Lower leg skin (tissue), 4 donors: ENCODE measurements at places on chromosomes 16 and 17.
A peak's percentile ranks its signal among the peaks of the same experiment; 100 is the strongest.

GRCh38 chr16:35195864-35196216 is 1736.4 kb downstream of the TP53TG3F start:
- DNase-seq, result no peak

- no peak for DNase-seq
These were observed 31.5 kb upstream of the SHISA9 start for GRCh38 chr16:12869698-12870427.

DNA sequence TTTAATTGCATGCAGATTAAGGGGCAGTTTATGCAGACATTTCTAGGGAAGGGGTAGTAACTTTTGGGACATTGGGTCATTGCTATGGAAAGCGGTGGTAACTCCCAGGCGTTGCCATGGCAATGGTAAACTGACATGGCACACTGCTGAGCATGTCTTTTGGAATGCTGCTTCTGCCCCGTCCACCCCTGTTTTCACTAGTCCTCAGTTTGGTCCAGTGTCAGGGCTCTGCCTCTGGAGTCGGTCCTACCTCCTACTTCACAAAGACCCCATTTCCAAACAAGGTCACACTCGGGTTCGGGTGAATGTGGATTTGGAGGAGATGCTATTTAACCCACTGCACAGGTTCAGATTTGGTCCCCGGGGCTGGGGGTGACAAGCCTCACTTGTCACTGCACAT is 2.9 kb downstream of the IL34 start:
- no peak for DNase-seq

DNA sequence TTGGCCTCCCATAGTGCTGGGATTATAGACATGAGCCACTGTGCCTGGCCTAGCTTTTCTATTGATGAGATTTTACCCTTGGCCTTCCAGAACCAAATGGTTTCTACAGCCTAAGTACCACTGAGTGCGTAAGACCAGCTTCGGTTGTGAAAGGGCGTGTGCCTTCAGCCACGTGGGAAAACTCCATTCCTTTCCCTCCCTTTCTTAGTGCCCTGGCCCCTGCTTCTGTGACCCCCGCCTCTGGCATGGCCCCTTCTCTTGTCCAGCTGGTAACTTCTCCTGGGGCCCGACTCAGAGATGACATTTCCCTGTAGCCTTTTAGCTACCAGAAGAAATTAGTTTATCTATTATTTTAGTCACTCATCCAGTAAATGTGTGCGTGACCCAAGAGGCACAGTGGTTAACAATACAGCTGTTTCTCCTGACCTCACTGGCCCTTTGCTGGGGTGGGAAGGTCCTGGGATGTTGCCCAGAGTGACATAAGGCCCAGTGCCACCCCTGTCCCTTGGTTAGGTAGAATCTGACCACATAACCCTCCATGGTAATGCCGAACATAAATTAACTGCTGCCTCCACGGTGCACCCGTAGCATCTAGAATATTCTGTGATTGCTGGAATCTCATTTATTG is 97.3 kb downstream of the PLCG2 start:
- DNase-seq, result no peak

DNA sequence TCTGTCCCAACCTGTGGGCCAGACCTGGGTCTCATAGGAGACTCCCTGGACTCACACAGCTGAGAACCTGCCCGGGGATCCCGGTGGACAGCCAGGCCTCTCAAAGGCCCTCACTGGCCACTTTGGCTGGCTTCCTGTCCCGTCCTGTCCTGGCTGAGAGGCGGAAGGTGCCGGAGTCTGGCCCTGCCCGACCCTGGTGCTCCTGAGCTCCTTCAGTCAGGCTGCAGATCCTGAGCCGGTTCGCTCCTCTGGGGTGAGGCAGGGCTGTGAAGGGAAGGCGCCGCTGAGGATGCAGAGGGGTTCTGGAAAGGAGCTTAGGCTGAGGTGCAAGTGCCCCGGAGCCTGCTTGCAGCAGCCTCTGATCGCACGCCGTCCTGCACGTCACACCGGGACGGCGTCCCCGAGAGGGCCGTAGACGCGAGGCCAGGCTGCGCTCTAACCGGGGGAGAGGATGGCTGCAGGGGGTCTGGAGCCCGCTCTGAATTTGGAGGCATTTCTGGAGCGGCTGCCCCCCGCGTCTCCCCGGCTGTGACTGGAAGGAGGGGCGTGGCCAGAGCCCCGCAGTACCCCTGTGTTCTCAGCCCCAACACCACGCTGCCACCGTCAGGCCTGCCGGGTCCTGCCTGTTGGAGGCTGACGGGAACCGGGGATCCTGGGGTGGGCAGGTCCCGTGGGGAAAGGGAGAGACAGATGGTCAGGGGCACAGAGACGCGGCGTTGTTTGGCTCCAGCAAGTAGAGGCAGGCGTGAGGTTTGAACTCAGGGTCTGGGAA is 4.1 kb downstream of the HGS start:
- no peak for DNase-seq

DNA sequence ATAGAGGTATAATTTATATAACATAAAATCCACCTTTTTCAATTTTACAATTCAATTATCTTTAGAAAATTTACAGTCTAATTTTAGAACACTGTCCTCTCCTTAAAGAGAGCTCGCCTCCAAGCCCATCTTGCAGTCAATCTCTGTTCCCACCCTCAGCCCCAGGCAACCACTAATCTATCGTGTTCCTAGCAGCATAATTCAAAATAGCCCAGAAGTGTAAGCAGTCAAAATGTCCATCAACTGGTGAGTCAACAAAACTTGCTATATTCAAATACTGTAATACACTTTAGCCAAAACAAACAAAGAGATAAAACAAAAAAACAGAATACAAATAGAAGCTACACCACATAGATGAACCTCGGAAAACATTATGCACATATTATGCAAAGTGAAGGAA is 1006.8 kb upstream of the EEF2KMT start:
- DNase-seq, result no peak

- peak; percentile 93 for DNase-seq
These were observed 668 bp upstream of the UNK start for GRCh38 chr17:75783803-75784472.

DNA sequence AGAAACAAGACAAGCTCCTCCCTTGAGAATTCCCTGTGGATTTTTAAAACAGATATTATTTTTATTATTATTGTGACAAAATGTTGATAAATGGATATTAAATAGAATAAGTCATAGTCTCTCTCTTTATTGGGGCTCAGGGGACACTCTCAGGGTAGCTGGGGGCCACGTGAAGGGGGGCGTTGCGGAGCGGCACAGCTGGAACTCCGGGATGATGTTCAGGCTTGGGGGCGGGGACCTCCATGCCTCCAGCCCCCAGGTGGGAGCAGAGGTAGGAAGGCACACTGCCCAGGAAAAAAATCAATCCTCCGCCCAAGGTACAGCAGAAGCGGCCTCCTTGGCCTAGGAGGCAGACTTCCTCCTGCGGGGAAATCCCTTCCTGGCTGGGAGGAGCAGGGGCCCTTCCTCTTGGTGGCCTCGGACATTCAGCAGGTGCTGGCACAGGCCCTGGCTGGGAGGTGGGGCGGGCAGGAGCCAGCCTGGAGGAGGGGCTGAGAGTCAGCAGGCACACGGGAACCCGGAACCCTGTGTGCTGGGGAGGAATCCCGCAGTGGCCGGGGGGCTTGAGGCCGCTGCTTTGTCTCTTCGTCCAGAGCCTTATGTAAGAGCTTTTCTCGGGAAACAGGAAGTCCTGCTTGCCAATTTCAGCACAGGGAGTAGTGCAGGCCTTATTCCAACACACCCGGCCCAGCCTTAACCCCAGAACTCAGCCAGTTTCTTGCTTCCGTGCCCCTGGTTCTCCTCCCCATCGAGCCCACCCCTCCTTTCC is 591 bp upstream of the TNFSF13 start:
- peak; percentile 95 for DNase-seq

DNA sequence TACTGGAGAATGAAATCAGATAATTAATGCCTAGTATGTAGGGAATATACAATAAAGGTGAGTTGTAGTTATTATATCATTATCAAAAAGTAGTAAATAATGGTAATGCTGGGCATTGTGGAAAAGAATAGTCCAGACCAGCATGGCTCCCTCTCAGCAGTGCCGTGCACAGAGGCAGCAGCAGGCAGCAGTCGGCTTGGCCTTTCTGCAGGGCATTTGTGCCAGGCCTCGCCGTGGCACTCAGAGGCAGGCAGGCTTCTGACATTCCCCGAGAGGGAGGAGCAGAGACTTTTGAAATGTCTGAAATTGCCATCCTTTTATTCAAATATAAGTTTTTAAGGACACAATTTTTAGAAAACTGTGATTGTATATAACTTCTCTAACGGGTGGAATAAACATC is 15.0 kb downstream of the KIAA0513 start:
- DNase-seq, result no peak

GRCh38 chr16:55003916-55004315 is 73.3 kb downstream of the IRX5 start:
- DNase-seq, result peak; percentile 48

DNA sequence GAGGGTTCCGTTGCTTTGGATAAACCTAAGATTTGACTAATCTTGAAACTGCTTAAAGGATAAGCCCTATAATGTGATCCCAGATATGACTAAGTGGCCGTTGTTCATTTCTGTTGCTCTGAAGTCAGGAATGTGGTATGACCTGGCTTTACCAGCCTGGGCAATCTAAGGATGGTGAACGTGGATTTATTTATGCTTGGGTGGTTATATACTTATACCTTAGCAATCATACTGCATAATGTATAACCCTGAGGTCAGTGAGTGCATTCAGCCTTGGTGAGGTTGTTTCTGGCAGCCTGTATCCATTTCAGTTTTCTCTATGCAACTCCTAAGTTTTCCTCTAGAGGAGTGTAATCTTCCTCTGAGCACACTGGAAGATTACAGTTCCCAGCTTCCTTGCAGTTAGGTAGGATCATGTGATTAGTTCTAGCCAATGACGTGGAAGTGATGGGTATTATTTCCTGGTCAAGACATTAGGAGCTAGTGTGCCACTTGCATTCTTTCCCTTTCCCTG is 41.9 kb downstream of the FTO start:
- DNase-seq, result no peak

DNA sequence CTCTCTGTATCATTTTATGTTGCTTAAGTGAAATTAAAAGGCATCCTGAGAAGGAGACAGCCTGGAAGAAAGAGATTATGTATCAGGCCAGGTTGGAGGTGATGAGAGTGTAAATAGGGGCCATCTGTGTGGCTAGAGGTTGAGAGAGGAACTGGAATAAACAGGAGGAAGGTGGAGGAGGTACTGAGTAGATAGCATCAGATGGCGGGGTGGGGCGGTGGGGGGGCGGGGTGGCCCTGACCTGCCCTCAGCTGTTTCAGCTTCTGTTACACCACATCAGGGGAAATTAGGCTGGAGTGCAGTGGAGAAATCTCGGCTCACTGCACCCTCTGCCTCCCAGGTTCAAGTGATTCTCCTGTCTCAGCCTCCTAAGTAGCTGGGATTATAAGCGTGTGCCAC is 6.9 kb upstream of the KCNG4 start:
- DNase-seq, result no peak

- DNase-seq, result no peak
These were observed 16.3 kb downstream of the SNX11 start for GRCh38 chr17:48123776-48124388.

- DNase-seq, result no peak
These were observed 17.6 kb upstream of the PHF12 start for GRCh38 chr17:28968914-28969295.

DNA sequence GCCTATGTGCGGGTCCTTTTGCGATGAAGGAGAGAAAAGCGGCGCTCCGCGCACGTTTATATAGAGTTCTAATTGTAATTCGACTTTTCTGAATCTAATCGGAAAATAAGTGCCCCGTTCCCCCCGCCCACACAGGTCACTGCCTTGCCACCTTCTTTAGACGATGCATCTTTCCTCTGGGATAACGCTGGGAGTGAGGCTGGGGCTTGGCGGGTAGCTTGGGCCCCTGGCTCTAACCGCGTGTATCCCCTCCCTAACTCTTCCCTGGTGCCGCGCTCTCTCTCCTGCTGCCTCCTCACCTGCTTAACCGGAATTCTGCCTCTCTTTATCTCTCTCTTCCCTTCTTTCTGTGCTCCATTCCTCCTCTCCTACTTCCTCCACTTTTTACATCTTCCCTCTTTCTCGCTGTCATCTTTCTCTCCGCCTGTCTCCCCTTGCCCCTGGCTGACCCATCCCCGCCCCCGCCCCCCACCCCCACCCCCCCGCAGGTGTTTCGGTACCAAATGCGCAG is 2.6 kb downstream of the LHX1 start:
- DNase-seq, result no peak

- no peak for DNase-seq
These were observed 15.5 kb upstream of the NAGLU start for GRCh38 chr17:42520540-42520951.

GRCh38 chr16:59236804-59237458 is 502.8 kb upstream of the GOT2 start:
- no peak for DNase-seq

- no peak for DNase-seq
These were observed 29.9 kb upstream of the OR1G1 start for GRCh38 chr17:3157218-3157617.

DNA sequence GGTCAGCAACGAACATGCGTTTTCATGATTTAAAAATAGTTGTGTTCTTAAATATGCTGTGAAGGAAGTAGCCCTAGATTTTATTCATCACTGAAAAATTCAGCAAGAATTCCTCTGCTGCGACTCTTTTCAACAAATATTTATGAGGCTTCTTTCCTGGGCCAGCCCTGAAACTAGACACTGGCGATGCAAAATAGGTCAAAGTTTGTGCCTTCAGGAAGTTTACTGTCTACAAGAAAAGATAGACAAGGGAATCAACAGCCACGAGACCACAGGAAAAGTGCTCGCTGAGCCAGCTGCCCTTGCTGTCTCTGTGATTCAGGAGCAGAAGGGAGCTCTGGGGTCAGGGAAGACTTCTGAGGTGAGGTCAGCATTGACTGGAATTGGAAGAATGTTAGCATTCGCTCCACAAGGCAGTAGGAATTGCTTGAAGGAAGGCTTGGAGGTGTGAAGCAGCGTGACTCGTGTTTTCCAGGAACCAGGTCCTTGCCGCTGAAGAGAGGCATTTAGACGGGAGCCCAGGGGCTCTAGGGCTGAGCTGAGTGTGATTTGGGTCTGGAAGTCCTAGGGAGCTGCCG is 1.9 kb upstream of the RPL26 start:
- DNase-seq, result no peak

DNA sequence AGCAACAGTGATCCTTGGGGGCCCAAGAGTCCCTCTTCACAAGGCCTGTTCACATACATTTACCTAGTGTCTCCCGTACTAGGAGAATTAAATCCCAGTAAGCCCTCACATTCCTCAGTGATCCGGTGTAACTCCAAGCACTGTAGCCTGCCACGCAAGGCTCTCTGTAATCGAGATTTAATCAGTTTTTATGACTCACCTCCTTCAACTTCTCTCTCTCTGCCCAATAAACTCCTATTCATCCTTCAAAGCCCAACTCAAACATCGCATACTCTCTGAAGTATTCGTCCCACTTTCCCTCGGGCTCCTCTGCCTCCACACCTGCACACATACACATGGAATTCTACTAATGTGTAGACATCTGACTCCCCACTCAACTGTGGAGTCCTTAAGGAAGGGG is 141.8 kb downstream of the CMIP start:
- no peak for DNase-seq

DNA sequence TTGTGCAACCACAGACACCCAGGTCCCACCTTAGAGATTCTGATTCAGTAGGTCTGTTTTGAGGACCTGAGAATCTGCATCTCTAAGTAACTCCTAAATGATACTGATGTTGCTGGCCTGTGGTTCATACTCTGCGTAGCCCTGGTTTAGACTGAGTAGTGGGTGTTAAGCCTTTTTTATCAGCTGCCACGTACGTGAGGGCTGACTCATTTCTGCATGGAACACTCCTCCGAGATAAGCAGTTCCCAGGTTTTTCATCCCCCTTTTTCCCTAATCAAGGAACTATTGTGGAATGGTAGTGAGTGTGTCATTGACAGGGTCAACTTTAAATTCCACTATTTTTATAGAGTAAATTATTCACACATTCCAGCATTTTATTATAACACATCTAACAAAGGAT is 26.1 kb downstream of the CDRT4 start:
- peak; percentile 23 for DNase-seq

- DNase-seq, result no peak
These were observed 333.1 kb upstream of the XYLT1 start for GRCh38 chr16:17803625-17804410.
